ENCODE measurements at places on chromosomes 4 and X. TPM values are rescaled to one million over a fixed set of nuclear protein-coding genes. Genes with fewer than 3 reads are reported as not detected.

- no peak overlapping the region for H3K4me3 ChIP-seq
- no peaks in the 10 kb centered on the region for H3K36me3 ChIP-seq
- DNase-seq: no peak
- peaks cover 5% of the 10 kb centered on the region for H3K4me1 ChIP-seq
Observed at GRCh38 chrX:47148946-47149345, 3.9 kb downstream of the RBM10 start.

ATOH1 gene
- polyA plus RNA-seq: 0.24 TPM

L1CAM gene
- 7.8 TPM for polyA plus RNA-seq

DNA sequence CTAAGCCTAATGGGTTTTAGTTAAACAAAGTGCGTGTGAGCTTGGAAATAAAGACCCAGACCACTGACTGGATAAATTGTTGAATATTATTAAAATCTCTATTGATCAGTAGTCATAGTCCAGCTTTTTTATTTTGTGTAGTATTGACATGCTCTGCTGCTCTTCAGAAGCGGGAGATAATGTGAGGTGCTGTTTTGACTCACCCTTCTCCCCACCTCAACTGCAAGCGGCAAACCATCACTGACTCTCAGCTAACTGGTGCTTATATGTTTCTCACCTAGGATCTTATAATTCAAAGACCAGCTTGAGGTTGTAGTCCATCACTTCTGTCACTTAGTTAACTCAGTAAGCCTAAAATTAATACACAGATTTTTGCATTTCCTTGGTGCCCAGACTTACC lies 72.2 kb downstream of the COMMD8 start:
- H3K36me3 ChIP-seq: no peaks in the 10 kb centered on the region
- no peaks in the 10 kb centered on the region for H3K27me3 ChIP-seq
- no peak for DNase-seq
- no peak overlapping the region for H3K4me3 ChIP-seq

- H3K27me3 ChIP-seq: peaks cover 100% of the 10 kb centered on the region
- DNase-seq: peak; percentile 66
- no peaks in the 10 kb centered on the region for H3K36me3 ChIP-seq
- H3K4me3 ChIP-seq: peak overlapping the region; percentile 47
- H3K27ac ChIP-seq: no peak overlapping the region
Observed at GRCh38 chr4:41745292-41746024, 3.1 kb downstream of the PHOX2B start.

GRCh38 chr4:91963486-91963885 lies 340.3 kb upstream of the GRID2 start:
- no peak overlapping the region for H3K4me3 ChIP-seq
- H3K4me1 ChIP-seq: peaks cover 2% of the 10 kb centered on the region
- H3K36me3 ChIP-seq: no peaks in the 10 kb centered on the region
- H3K27me3 ChIP-seq: no peaks in the 10 kb centered on the region

UBE2K gene
- polyA plus RNA-seq: 207 TPM

DRD5 gene
- polyA plus RNA-seq: 0.08 TPM

GLRB gene
- 1.1 TPM for polyA plus RNA-seq

DNA sequence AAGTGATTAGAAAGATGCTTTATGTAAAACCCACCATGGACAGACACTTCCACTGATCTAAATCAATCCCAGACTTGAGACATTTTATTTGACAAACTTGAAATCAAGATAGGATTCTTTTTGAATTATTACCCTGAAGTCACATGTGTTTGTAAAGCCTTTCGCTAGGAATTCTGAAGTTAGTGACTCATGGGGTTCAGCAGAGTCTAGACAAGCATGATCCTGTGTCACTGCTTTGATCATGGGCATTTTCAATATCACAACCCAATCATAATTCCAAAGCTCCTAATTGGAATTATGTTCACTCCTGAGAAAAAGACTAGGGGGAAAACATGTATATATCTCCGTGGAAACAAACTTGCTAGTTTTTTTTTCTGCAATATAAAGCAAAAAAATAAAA lies 67.5 kb upstream of the BMP3 start:
- H3K36me3 ChIP-seq: no peaks in the 10 kb centered on the region
- peaks cover 6% of the 10 kb centered on the region for H3K4me1 ChIP-seq
- H3K27me3 ChIP-seq: no peaks in the 10 kb centered on the region
- H3K4me3 ChIP-seq: no peak overlapping the region
- no peak overlapping the region for H3K27ac ChIP-seq

GRCh38 chrX:94178145-94178788 lies 504.3 kb downstream of the FAM133A start:
- H3K4me1 ChIP-seq: peaks cover 5% of the 10 kb centered on the region
- no peak for DNase-seq
- peaks cover 2% of the 10 kb centered on the region for H3K36me3 ChIP-seq
- H3K27me3 ChIP-seq: no peaks in the 10 kb centered on the region

DNA sequence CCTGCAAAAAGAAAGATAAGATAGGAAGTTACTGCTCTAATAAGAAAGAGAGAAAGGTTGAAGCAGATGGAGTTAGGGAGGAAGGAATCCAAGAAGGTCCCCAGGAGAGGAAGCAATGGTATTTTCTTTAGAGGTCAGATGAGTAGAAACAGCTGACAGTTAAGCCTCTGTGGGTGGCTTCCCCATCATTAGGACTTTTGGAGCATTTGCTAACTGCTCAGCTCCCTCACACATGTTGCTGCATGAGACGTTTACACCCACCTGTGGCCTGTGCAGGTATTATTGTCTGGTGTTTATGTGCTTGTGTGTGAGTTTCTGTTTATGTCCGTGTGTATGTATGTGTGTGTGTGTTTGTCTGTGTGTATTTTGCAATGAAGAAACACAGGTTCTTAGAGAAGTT lies 346.8 kb downstream of the RAB28 start:
- no peaks in the 10 kb centered on the region for H3K4me1 ChIP-seq
- no peak overlapping the region for H3K4me3 ChIP-seq
- no peak overlapping the region for H3K27ac ChIP-seq
- no peaks in the 10 kb centered on the region for H3K36me3 ChIP-seq
- no peak for DNase-seq
- H3K27me3 ChIP-seq: no peaks in the 10 kb centered on the region

- peak; percentile 87 for DNase-seq
- H3K36me3 ChIP-seq: 0 out of 2 replicates have a peak, but pooled peaks cover 3% of the 10 kb centered on the region
- no peak overlapping the region for H3K4me3 ChIP-seq
- H3K27me3 ChIP-seq: no peaks in the 10 kb centered on the region
Observed at GRCh38 chr4:17447675-17448298, 64.1 kb downstream of the QDPR start.

- peaks cover 7% of the 10 kb centered on the region for H3K4me1 ChIP-seq
- no peak overlapping the region for H3K27ac ChIP-seq
- no peak overlapping the region for H3K4me3 ChIP-seq
- no peak for DNase-seq
- H3K27me3 ChIP-seq: no peaks in the 10 kb centered on the region
Observed at GRCh38 chrX:110396735-110397134, 38.1 kb downstream of the RTL9 start.

GRCh38 chr4:7967501-7968261 lies 28.0 kb upstream of the AFAP1 start:
- peaks cover 8% of the 10 kb centered on the region for H3K4me1 ChIP-seq
- no peak for DNase-seq
- H3K27me3 ChIP-seq: no peaks in the 10 kb centered on the region
- H3K36me3 ChIP-seq: no peaks in the 10 kb centered on the region
- H3K4me3 ChIP-seq: no peak overlapping the region
- H3K27ac ChIP-seq: no peak overlapping the region

MAOB gene
- polyA plus RNA-seq: 1.1 TPM
